ENCODE measurements at places on chromosomes 12 and 14.
A peak's percentile ranks its signal among the peaks of the same experiment; 100 is the strongest.

DNA sequence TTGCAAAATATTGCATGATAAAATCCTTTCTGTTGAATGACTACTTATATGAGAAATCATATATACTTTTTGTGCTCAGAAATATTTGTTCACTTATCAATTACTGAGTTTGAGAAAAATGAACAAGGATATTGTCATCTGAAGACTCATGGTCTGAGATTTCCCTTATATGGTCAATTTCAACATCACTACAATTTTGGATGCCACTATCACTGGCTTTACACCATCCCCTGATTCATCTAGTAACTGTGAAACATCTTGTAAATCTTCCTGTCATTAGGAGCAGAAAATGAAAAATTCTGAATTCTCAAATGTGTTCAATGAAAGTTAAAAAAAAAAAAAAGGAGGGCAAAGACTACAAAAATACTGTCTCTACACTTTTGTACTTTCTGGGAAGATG, 21.8 kb upstream of the GXYLT1 start:
- DNase-seq, result peak; percentile 63

GRCh38 chr14:49865431-49865859, 12.9 kb upstream of the NEMF start:
- DNase-seq, result no peak

DNA sequence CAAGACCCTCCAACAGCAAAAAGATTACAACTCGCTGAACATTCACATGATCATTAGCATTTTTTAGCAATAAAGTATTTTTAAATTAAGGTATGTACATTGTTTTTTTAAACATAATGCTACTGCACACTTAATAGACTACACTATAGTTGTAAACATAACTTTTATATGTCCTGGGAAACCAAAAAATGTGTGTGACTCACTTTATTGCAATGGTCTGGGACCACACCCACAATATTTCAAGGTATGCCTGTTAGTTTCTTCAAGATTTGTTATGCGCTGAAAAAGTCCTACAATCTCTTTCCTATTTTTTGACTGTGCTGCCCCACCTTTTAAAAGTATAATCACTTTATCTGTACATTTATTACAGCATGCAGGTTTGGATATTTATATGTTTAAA, 30.4 kb upstream of the PCNX4 start:
- DNase-seq, result peak; percentile 18

DNA sequence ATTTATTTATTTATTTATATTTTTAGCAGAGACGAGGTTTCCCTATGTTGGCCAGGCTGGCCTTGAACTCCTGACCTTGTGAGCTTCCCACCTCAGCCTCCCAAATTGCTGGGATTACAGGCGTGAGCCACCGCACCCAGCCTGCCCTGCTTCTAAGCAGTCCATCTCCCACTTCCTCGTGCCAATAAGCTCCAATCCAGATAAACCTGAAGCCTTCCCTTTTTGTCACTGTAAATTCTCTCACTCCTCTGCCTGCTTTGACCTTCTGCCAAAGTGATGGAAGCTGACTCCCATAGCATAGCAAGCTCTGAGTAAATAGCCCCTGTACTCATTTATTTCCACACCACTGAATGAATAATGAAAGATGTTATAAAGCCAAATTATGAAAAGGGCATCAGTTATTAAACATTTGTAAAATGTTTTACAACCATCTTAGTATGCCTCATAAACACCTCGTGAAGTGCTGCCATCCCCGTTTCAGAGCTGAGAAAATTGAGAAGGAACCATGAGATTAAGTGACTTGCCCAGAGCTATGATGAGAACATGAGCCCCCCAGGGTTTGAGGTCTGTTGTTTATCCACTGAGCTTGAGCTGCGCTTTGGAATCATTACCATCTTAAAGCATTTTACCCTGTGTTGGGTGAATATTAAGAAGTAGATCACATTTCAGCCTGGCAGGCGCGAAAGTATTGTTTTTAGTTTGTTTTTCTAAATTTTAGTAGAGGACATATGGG, 30.4 kb downstream of the MANSC1 start:
- DNase-seq, result no peak

DNA sequence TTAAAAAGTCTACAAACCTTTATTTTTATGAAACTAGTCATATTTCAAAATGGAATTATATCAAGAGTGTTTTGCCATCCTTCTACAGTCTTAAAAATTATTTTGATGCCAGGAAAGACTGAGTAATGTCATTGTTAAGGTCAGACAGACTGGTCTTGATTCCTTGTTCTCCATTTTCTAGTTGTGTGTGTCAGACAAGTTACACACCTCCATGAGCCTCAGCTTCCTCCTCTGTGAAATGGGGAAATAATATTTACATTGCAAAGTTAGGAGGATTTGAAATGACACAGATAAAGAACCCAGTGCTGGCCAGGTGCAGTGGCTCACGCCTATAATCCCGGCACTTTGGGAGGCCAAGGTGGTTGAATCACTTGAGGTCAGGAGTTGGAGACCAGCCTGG, 47.4 kb upstream of the ELK3 start:
- DNase-seq, result no peak

DNA sequence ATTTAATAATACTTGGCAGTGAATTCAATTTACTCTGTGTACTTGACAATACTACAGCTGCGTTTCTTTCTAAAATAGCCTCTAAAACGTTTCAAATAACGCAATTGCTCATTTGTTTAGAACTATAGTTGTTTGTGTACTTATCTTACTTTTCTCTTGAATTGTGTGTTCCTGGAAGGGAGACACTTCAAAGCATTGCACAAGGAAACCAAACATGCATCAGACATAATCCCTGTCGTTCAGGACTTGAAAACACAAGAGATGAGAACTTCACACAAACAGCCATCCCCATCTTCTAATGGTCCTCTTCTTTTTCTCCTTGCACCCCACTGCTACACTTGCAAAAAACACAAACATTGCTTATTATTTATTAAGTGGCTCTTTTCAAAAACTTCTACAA, 38.5 kb downstream of the PTGER2 start:
- no peak for DNase-seq

- no peak for DNase-seq
Measured at GRCh38 chr12:86473231-86473630, 217.0 kb upstream of the MGAT4C start.

GRCh38 chr14:104405360-104406226, 174.0 kb upstream of the C14orf180 start:
- no peak for DNase-seq

DNA sequence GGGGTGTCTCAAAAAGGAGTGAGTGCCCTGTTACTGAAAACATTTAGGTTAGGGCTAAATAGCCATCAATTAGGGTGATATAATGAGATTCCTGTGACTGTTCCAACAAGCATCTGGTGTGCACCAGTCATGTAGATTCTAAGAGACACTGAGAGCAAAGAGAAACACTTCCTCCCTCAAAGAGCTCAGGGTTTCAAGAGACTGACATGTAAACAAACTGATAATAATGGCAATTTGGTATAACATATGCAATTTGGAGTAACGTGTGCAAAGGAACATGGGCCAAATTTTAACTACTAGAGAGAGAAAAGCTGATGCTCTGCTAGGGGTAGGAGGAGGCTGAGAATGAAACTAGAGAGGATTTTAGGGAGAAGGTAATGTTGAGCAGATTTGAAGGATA, 237.1 kb downstream of the BMP4 start:
- no peak for DNase-seq

DNA sequence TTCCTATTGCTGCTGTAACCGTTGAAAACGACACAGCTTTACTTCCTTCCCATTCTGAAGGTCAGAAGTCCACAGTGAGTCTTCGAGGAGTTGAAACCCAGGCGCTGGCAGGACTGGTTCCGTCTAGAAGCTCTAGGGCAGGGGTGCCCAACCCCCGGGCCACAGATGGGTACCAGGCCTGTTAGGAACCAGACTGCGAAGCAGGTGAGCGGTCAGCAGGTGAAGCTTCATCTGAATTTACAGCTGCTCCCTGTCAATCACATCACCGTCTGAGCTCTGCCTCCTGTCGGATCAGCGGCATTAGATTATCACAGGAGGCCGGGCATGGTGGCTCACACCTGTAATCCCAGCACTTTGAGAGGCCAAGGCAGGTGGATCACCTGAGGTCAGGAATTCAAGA, 12.6 kb upstream of the SFSWAP start:
- no peak for DNase-seq

GRCh38 chr14:95191445-95192199, 34.3 kb upstream of the DICER1 start:
- no peak for DNase-seq

DNA sequence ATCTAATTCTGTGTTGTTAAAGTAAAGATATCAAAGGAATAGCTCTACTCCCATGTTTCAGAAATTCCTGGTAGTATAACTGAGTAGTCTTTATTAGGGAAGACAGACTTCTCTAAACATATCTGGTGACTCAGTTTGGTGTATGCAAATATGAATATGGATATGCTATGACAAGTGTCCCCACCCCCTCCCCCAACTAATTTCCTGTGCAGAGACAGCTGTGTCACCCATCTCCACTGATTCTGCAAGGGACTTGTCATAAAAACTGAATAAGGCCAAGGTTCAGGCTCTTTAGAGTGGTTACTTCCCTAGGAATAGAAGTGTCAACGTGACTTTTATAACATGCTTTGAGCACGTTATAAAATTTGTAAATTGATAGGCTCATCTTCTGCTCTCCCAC, 429.1 kb downstream of the DAD1 start:
- DNase-seq, result no peak

- peak; percentile 43 for DNase-seq
Measured at GRCh38 chr12:19186722-19187661, 57.5 kb downstream of the PLEKHA5 start.

DNA sequence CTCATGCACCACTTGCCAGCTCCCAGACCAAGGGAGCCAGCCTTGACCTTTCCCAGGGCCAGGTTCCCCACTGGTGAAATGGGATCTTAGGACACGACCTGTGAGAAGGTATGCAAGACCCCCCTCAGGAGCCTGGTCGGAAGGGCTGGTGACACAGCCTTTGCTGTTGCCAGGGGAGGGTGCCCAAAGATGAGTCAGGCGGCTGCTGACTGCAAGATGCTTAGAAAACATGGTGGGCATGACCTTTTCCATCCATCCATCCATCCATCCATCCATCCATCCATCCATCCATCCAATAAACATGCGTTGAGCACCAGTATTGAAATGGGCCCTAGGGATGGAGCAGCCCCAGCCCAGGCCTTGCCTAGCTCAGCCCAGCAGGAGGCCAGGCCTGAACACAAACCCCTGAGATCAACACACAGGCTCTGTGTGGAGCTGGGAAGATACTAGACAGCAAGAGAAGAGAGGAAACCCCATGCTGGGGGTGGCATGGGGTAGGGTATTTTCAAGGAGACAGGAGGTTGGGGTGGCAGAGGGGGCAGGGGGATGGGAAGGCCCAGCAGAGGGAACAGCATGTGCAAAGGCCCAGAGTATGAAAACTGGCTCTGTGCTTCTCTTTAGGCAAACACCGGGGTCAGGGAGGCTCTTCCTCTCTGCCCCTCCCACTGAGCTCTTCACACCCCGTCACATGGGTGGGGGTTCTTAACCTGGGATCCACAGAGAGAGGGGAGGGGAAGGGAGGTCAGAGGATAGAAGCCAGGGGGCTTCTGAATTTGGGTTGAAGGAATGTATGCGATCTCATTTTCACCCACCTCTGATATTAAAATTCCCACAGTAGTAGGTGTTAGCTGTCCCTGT, 26.2 kb upstream of the YY1 start:
- DNase-seq, result no peak

- DNase-seq, result no peak
Measured at GRCh38 chr12:92403210-92404175, 257.8 kb upstream of the BTG1 start.

DNA sequence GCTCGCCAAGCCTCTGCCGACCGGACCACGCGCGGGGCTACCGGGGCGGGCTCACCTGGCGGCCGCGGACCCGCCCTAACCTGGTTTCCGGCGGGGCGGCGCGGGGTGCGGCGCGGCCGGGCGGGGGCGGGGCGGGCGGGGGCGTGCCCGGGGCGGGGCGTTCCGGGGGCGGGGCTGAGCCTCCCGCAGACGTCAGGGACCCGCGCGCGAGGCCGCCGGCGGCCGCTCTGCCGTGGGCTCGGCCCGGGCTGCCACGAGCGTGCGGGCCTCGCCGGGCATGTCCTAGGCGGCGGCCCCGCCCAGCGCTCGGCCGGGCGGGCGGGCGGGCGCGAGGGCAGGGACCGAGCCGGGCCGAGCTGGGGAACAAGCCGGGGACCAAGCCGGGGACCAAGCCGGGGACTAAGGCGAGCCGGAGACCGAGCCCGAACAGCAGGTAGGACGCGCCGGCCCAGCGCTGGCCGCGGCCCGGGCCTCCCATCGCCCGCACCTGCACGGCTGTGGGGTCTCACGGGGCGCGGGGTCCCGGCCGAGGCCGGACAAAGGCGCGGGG, at the start of gene CEP170B:
Gene CEP170B (plus strand): TSS at position 188 of the 550 bp plus-strand sequence. CDS start 3,183 bp downstream, outside the sequence.
- DNase-seq, result no peak

DNA sequence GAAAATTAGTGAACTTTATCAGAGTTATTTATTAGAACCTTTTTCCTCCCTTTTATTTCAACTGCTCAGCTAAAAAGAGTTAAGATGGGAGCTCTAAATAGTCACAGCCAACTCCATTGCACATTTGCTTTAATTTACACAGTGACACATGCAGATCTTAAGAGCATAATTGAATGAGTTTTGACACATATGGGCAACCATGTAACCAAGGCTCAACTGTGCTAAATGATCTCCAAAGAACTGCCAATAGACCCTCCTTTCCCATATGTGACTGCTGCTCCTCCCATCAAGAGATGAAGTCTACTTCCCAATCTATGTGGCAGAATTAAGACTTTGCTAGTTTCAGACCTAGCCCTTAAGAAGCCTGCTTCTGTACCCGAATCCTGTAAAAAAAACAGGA, 960.0 kb downstream of the BCL11B start:
- DNase-seq, result no peak

GRCh38 chr12:89389755-89390661, 37.7 kb upstream of the DUSP6 start:
- no peak for DNase-seq

DNA sequence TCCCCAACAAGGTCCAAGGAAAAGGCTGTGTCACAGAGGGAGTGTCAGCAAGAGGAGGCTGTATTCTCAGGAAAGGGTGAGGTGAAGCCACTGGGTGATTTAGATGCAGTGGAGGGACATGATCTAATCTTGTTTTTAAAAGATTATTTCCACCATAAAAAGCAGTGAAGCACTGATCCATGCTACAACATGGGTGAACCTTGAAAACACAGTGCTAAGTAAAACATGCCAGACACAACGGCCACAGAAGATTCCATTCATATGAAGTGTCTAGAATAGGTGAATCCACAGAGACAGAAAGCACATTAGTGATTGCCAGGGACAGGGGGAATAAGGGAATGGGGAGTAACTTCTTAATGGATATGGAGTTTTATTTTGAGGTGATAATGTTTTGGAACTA, 12.8 kb downstream of the RITA1 start:
- no peak for DNase-seq

DNA sequence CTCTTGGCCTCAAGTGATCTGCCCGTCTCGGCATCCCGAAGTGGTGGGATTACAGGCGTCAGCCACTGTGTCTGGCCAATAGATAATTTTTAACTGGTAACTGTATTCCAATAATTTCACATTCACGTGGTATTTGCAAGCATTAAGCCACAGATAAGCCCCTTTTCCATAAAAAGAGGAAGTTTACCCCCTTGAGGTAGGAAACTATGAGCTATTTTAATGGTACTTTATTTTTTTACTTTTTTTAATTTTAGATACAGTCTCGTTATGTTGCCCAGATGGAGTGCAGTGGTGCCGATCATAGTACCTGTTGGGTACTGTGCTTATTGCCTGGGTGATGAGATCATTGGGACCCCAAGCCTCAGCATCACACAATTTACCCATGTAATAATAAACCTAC, 42.9 kb upstream of the AP4S1 start:
- DNase-seq, result no peak
